ENCODE measurements at places on chromosomes 12 and 14.

DNA sequence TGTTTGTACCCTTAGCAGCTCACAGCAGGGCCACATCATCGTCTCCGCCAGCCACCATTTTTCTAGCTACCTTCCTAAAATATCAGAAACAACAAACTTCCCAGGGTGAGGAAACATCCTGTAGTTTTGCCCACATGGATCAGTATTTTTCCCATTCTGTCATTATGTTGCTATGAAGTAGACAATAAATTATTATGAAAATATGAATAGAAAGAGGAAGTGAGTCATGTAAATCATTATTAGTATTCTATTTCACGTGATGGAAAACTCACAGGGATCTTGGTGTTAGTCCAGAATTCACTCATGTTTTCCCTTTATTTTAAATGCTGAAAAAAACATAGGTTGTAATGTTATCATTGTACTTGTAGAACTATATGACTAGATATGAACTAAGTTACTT, 319.4 kb downstream of the SYT1 start:
- no peak for DNase-seq

- DNase-seq, result no peak
Measured at GRCh38 chr14:23605931-23606585, 27.5 kb upstream of the JPH4 start.

DNA sequence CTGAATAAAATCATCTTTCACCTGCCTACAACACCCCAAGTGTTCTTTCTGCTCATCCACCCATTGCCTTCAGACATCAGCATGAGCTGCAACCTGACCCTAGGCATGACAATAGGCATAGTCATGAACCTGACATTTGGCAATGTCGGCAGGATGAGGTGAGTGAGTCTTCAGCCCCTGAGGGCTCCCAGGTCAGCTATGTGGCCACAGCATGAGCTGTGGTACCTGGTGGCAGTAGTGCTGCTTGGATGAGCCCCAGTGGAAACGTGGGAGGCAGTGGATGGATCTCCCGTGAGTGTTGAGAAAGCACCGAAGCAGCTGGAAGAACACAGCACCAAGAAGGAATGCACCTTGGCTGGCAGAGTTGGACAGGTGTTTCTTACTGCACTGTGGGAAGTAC, 334.8 kb upstream of the FAR2 start:
- no peak for DNase-seq

- no peak for DNase-seq
Measured at GRCh38 chr12:92436856-92437255, 265.9 kb upstream of the PLEKHG7 start.

DNA sequence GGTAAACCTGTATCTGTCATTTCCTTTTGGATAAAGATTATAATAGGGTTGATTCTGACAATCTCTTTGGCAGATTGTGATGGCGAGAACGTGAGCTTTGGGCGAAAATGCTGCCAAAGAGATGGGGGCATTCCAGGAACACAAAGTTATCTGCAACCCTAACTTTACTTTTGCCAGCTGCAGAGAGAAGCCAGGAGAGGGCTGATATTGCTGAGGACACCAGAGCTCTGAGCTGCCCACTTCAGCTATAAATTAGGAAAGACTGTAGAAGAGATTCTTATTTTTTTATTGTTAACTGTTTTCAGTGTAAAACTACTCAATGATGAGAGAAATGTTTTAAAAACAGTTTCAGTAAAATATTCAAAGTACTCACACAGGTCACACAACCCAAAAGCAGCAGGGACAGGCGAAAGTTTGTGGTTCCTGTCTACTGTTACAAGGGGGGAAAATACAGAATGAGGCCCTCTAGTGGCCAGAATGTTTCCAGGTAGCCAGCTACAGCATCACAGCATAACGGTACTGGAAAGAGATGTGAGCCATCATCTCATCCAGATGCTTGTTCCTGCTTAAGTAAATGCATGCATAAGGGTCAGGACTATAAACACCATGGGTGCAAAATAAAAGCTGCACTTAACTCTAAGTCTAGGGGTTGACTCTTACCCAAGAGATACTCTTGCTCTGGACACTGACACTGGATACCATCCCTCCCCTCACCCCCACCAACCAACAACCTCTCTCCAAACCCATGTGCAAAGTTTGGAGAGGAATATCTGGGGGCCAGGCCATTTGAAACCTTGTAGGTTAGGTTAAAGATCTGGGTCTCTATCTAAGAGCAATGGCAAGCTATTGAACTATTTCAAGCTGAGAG, 498.4 kb downstream of the RMST start:
- no peak for DNase-seq

DNA sequence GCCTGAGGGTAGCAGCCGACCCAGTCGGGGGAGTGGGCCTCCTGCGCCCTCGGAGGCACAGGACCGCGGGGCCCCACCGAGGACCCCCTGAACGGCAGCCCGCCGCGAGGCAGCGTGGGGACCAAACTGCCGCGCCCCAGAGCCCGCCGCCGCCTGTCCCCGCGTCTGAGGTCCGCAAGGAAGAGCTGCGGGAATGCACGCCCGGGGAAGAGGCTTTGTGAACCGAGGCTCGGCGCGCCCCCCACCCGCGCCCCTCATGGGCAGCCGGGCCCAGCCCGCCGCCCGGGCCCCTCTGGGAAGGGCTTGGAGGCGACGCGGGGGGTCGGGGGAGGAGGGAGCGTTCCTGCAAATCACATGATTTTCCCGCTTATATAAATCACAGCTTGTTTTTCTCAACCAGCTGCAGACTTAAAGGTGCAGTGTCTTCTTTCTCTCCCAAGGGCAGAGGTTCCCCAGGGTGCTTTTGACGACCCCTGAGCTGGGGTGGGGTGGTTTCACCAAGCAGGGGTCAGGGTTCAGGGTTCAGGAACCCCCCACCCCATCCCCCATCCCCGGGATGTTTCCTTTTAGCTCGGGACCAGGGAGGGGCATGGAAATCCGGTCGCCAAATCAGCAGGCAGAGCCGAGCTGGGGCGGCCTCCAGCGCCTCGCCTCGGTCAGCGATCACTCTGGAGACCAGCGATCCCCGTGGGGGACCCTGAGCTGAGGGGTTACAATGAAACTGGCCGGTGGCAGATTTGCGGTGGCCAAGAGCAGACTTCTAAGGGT, 44.7 kb upstream of the ATP23 start:
- DNase-seq, result no peak

DNA sequence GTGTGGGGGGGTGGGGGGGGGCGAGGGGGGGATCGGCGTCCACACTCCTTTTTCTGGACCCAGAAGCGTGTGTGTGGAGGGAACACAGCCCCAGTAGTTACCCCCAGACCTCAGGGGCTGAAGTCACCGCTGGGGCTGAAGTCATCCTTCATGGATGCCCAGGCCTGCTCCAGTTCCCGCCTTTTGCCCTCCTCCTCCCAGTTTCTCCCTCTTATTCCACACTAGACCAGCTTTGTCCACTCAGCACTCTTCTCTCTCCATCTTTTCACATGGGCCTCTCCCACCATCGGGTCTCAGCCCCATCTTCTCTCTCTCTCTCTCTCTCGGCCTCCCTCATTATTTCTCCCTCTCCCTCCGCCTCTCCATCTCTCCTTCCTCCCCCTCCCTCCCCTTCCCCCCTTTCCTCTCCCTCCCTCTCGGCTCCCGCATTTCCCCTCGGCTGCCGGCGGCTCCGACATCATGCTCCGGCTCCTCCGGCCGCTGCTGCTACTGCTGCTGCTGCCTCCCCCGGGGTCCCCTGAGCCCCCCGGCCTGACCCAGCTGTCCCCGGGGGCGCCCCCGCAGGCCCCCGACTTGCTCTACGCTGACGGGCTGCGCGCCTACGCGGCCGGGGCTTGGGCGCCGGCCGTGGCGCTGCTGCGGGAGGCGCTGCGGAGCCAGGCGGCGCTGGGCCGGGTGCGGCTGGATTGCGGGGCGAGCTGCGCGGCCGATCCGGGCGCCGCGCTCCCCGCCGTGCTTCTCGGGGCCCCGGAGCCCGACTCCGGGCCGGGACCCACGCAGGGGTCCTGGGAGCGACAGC, at the start of gene P3H3:
TSS of gene P3H3 (plus strand) at position 426 of the 799 bp plus-strand sequence. CDS start at position 460, 34 bp downstream.
- DNase-seq, result no peak

GRCh38 chr12:67752226-67752732, 103.7 kb downstream of the DYRK2 start:
- DNase-seq, result no peak

DNA sequence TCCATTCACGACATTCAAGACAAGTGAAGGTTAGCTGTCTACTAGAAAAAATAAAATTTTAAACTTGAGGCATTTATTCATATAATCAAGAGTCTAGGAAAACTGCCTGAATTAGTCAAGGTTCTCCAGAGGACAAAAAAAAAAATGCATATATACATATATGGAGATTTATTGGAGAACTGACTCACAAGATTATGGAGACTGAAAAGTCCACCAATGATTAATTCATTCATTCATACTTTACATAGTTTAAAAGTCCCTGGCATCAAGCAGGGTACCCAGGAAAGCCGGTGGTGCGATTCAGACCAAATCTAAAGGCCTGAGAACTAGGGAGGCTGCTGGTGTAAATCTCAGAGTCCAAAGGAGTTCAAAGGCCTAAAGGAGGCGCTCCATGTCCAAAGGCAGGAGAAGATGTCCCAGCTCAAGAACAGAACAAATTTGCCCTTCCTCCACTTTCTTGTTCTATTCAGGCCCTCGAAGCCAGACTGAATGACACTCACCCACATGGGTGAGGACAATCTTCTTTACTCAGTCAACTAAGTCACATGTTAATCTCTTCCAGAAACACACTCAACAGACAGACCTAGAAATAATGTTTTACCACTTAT, 64.3 kb downstream of the ANKS1B start:
- DNase-seq, result no peak

- no peak for DNase-seq
Measured at GRCh38 chr14:70186900-70187451, 1.8 kb downstream of the SLC8A3 start.

GRCh38 chr12:53065975-53066931, 12.9 kb downstream of the SPRYD3 start:
- DNase-seq, result no peak

GRCh38 chr12:54933376-54933775, 51.2 kb downstream of the TESPA1 start:
- no peak for DNase-seq

- DNase-seq, result no peak
Measured at GRCh38 chr12:106436164-106436563, 78.6 kb downstream of the POLR3B start.

DNA sequence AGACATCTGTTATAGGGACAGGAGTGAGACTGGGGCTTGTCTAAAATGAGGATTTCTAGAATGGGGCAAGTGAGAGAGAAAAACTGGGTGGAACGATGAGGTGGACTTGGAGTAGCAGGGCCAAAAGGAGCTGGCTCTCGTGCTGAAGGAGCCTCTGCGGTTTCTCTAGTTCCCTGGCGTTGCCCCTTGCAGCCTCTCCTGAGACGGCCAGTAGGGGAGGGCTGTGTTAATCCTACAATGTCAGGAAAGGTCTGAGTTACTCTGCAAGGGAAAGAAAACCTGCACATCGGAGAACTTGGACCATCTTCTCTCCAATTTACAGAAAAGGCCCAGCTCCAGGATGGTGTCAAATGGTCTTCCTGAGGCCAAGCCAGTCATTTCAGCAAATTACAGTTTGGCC, 963.8 kb upstream of the FLRT2 start:
- DNase-seq, result no peak

GRCh38 chr12:50185970-50186663, 18.9 kb upstream of the CERS5 start:
- DNase-seq, result no peak

DNA sequence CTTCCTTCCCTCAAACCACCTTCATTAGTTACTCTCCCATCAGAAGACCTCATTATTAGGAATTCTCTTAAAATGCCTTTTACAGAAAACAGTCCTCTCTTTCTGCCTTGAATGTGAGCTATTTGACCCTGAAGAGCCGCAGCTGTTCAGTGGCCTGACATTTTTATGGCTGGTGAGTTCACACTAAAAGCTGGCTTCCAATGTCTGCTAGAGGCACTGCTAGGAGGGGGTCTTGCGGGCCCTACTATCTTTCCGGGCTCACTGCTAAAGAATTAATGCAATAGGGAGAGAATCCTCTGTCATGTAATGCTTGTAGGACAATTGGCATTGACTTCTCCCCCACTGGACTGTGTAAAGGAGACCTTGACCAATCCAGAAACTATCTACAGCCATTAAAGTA, 87.7 kb downstream of the GPR135 start:
- no peak for DNase-seq

DNA sequence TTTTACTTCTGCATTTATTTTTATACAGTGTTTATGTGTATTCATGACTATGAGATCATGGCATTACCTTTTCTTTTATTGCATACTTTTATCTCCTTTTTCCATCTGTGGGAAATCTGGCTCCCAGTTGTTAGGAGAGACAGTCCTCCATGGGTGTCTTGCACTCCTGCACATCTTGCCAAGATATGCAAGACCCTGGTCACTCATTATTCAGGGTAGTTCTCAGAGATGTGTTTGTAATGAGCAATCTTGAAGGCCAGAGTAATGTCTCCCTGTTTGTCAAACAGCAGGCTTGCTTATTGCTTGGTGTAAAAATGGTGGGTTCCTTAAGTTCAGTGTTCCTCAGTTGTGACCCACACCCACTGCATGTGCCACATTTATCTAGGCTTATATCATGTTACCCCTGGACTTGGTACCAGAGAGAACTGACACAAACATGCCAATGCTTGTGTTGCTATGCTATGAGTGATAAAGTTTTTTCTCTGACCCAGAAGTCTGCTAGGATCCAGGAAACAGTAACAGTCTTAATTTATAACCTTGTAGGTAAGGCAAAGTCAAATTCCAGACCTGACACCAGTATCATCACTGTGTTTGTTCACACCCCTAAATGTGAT, 36.8 kb downstream of the PPHLN1 start:
- no peak for DNase-seq

- DNase-seq, result no peak
Measured at GRCh38 chr12:6066651-6067050, 57.8 kb downstream of the VWF start.

- no peak for DNase-seq
Measured at GRCh38 chr12:17918013-17918412, 172.0 kb downstream of the RERGL start.

- no peak for DNase-seq
Measured at GRCh38 chr12:111094157-111095010, 174.0 kb upstream of the MYL2 start.

DNA sequence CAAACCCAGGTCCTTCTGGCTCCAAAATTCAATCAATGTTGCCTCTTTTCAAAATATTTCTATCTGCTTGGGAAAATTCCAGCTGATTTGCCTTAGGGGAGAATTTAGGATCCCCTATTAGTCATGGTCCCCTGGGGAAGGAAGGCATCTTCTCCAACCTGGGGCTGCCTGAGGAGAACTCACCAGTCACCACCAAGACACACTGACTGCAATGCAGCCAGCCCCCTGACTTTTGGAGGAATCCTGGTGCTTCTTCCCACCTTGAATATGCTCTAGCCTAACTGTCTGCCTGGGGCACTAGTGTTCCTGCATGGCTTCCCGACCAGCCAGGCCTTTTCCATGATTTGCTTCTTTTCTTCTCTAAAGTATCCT, 71.8 kb upstream of the BCL2L14 start:
- DNase-seq, result no peak

GRCh38 chr12:85558684-85559083, 277.5 kb downstream of the RASSF9 start:
- DNase-seq, result no peak

- DNase-seq, result no peak
Measured at GRCh38 chr14:40119321-40119720, 687.1 kb upstream of the FBXO33 start.

Measured in AG09319 (cell line).